H9 (cell line): ENCODE measurements at places on chromosomes 1 and 21. TPM values are rescaled to one million over a fixed set of nuclear protein-coding genes. Genes with fewer than 3 reads are reported as not detected.

GRCh38 chr1:163163163-163163562 is 39.6 kb downstream of the RGS5 start:
- H3K36me3 ChIP-seq, result peaks cover 16% of the 10 kb centered on the region
- no peak overlapping the region for H3K4me3 ChIP-seq
- H3K27ac ChIP-seq, result no peak overlapping the region
- DNase-seq, result no peak

- H3K27ac ChIP-seq, result no peak overlapping the region
- no peaks in the 10 kb centered on the region for H3K4me1 ChIP-seq
- H3K36me3 ChIP-seq, result peaks cover 19% of the 10 kb centered on the region
Observed at GRCh38 chr1:6922096-6922931, 137.1 kb downstream of the CAMTA1 start.

RHOU gene
- total RNA-seq, result 3.9 and 4.2 TPM in 2 replicates

WNT3A gene
- 0.17 and 0.20 TPM in 2 replicates for total RNA-seq

DNA sequence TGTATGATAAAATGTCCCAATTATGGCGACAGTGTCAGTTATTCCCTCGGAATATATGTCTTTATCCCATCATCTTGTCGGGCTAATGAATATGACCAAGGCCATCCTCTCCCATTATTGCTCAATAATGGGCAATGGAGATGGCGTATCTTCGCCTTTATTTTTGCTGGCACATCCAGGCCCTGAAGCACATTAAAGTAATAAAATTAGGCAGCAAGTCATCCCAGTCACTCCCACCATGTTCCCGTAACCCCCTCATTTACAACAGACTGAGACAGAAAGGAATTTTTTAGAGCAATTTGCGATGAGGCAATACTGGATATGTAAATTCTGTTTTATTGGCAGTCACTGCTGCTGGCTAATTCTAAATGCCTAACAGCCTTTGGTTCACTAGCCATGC is 35.3 kb downstream of the CLIC6 start:
- no peak overlapping the region for H3K4me3 ChIP-seq
- DNase-seq, result no peak

- no peak overlapping the region for H3K4me3 ChIP-seq
- no peaks in the 10 kb centered on the region for H3K4me1 ChIP-seq
- DNase-seq, result no peak
- H3K27me3 ChIP-seq, result no peaks in the 10 kb centered on the region
- H3K36me3 ChIP-seq, result peaks cover 29% of the 10 kb centered on the region
Observed at GRCh38 chr1:19360432-19360831, 48.3 kb downstream of the SLC66A1 start.

DNA sequence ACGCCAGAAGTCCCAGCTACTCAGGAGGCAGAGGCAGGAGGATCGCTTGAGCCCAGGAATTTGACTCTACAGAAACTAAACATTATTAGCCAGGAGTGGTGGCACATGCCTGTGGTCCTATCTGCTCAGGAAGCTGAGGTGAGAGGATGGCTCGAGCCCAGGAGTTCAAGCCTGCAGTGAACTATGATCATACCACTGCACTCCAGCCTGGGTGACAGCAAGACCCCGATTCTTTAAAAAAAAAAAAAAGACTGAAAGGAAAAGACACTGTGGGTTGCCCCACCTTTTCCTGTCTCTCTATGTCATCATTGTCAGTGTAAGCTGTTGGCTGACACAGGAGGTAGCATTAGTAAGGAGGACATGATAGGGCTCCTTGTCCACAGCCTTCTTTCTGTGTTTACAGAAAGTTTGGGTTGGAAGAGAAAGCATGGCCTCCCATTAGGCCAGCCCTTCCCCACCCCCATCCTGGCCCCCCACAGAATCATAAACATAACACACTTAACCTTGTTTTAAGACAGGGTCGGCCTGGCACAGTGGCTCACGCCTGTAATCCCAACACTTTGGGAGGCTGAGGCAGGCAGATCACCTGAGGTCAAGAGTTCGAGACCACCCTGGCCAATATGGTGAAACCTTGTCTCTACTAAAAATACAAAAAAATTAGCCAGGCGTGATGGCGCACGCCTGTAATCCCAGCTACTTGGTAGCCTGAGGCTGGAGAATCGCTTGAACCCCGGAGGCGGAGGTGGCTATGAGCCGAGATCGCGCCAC is 20.6 kb upstream of the RCAN3 start:
- H3K4me1 ChIP-seq, result peaks cover 4% of the 10 kb centered on the region; the same call in 1 of the 2 replicates
- no peak for DNase-seq
- no peaks in the 10 kb centered on the region for H3K27me3 ChIP-seq
- H3K4me3 ChIP-seq, result no peak overlapping the region
- no peaks in the 10 kb centered on the region; the same call in 2 of the 3 replicates for H3K36me3 ChIP-seq

IGSF3 gene
- total RNA-seq, result 18.6 and 19.1 TPM in 2 replicates

GRCh38 chr1:22447621-22448111 is 4.0 kb upstream of the ZBTB40 start:
- no peaks in the 10 kb centered on the region; the same call in 1 of the 2 replicates for H3K36me3 ChIP-seq
- H3K4me1 ChIP-seq, result peaks cover 9% of the 10 kb centered on the region; the same call in 1 of the 2 replicates
- no peak overlapping the region for H3K27ac ChIP-seq

DNA sequence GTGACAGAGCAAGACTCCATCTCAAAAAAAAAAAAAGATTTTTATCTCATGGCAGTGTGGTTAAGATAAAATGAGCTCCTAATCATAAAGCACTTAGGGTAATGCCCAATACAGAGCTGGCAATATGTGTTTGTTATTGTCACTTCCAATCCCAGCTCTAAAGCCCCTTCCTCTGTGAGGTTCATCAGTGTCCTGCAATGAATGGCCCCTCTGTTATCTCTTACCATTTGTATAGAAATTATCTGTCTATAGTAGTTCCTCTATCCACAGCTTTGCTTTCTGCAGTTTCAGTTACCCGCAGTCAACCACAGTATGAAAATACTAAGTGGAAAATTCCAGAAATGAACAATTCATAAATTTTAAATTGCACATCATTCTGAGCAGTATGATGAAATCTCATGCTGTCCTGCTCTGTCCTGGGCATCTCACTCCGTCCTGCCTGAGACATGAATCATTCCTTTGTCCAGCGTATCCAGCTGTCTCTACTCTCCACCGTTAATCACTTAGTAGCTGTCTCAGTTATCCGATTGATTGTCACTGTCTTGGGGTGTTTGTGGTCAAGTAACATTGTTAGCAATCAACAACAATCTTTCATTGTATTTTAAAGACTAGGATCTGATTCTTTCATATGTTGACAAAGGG is 50.2 kb upstream of the DNAH14 start:
- peaks cover 15% of the 10 kb centered on the region for H3K4me1 ChIP-seq
- DNase-seq, result no peak
- no peak overlapping the region for H3K27ac ChIP-seq
- no peaks in the 10 kb centered on the region; the same call in 2 of the 3 replicates for H3K36me3 ChIP-seq
- H3K4me3 ChIP-seq, result no peak overlapping the region

DNA sequence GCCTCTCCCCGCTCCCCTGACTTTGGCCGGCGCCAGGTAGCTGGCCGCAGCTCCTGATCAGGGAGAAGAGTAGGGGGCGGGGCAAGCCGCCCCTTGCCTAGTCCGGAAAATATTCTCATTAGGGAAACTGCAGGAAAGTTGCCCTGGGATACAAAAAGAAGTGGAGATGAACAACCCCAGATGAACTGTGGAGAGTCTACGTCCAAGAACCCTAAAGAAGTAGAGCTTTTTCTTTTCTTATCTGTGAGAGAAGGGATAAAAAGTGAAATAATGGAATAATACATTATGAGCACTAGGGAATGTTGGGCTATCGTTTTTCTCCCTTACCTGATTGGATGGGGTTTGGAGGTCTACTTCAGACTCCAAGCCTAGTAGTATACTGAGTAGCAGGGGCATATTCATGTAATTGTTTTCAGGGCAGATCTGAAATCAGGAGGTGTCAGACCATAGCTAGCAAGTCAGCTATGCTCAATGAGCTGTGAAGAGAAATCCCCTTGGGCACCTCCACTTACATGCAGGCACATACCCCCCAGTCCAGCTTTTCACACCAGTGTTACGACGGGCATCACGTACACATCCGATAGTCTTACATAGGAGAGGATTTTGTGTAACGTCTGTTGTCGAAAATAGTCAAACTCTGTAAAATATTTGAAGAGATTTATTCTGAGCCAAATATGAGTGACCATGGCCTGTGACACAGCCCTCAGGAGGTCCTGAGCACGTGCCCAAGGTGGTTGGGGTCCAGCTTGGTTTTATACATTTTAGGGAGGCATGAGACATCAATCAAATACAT is 1.7 kb upstream of the DUSP10 start:
- no peak overlapping the region for H3K27ac ChIP-seq
- peaks cover 4% of the 10 kb centered on the region; the same call in 1 of the 2 replicates for H3K4me1 ChIP-seq
- peak; percentile 75 for DNase-seq
- H3K4me3 ChIP-seq, result peak overlapping the region; percentile 86
- H3K36me3 ChIP-seq, result no peaks in the 10 kb centered on the region; the same call in 2 of the 3 replicates

DNA sequence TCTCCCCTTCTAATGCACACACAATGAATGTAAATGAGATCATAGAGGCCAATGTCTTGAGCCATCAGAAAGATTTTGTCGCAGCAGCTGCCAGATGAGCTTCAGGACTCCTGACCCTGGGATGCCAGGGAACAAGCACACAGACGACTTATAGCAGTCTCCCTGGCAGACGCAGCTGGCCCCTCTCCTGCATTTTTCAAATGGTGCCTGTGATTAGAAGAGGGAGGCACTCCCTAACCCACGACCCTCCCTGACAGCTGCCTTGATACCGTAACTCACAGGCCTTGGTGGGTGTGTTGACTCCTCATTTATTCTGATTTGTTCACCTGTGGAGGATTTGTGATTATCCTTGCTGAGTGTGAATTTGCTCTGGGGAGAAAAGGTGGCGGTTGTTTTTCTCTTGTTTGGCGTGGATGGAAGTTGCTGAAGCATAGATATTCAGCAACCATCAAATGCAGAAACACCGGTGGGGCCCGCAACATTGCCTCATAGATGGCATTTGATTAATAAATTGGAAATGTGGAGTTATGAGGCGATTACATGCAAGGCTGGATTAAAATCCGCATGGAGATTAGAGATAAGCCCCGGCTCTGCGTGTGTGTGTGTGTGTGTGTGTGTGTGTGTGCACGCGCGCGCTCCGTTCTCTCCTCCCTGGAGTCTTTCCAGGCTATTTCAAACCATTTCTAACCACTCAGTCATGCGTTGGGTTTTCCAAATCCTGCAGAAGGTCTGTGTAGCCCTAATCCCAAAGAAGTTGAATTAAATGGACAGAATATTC is 2.1 kb upstream of the RD3 start:
- H3K27me3 ChIP-seq, result no peaks in the 10 kb centered on the region
- H3K27ac ChIP-seq, result no peak overlapping the region
- no peaks in the 10 kb centered on the region for H3K36me3 ChIP-seq

IKBKE gene
- 5.7 and 6.6 TPM in 2 replicates for total RNA-seq

GRCh38 chr1:27634177-27634984 is 604 bp downstream of the FGR start:
- H3K36me3 ChIP-seq, result no peaks in the 10 kb centered on the region
- no peak for DNase-seq
- H3K27ac ChIP-seq, result no peak overlapping the region
- H3K4me3 ChIP-seq, result peak overlapping the region; percentile 75

DNA sequence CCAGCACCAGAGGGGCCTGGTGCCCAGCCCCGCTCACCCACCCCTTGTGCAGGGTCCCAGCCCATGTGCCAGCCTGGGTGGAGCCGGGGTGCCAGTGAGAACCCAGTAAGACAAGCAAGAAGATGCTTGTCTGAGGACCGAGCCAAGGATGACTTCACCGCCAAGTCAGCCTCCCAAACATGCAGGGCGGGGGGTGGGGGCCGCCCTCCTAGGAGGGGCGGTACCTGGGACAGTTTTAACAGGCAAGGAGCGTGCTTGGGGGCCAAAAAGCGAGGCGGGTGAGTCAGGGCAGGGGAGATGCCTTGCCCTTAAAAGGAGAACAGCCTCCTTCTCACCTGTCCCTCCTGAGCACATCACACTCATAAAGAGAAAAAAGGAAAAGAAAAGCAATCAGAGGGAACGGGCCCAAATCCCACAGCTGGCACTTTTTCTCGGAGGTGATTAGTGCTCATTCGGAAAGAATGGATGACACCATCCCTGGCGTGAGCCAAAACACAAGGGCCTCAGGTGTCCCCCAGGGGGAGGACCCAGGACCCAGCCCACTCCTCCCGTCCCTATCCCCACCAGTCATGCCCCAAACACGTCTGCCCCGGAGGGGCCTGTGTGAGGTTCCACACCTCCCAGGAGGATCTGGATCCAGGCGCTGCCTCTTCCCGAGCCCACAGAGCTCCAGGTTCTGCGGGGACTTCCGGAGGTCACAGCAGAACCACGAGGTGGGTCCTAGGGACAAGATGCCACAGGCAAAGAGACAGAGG is 77.6 kb upstream of the IFFO2 start:
- no peaks in the 10 kb centered on the region for H3K36me3 ChIP-seq
- no peak overlapping the region for H3K27ac ChIP-seq
- H3K4me1 ChIP-seq, result no peaks in the 10 kb centered on the region
- no peak overlapping the region for H3K4me3 ChIP-seq
- no peaks in the 10 kb centered on the region for H3K27me3 ChIP-seq
- no peak for DNase-seq

- no peaks in the 10 kb centered on the region for H3K36me3 ChIP-seq
- peaks cover 21% of the 10 kb centered on the region for H3K4me1 ChIP-seq
- DNase-seq, result no peak
- H3K27ac ChIP-seq, result no peak overlapping the region
- H3K27me3 ChIP-seq, result no peaks in the 10 kb centered on the region
Observed at GRCh38 chr1:167428395-167428794, 89.9 kb downstream of the CD247 start.

GRCh38 chr1:38672692-38673091 is 186.9 kb downstream of the RRAGC start:
- H3K36me3 ChIP-seq, result no peaks in the 10 kb centered on the region
- H3K27me3 ChIP-seq, result no peaks in the 10 kb centered on the region
- H3K27ac ChIP-seq, result no peak overlapping the region
- no peak overlapping the region for H3K4me3 ChIP-seq

- no peaks in the 10 kb centered on the region for H3K27me3 ChIP-seq
- no peak for DNase-seq
- H3K4me1 ChIP-seq, result no peaks in the 10 kb centered on the region
- no peak overlapping the region for H3K27ac ChIP-seq
- H3K4me3 ChIP-seq, result no peak overlapping the region
- H3K36me3 ChIP-seq, result no peaks in the 10 kb centered on the region
Observed at GRCh38 chr1:89698624-89699023, 65.7 kb downstream of the LRRC8C start.

GRCh38 chr1:238476841-238477240 is 586.1 kb upstream of the ZP4 start:
- no peak overlapping the region for H3K4me3 ChIP-seq
- no peak overlapping the region for H3K27ac ChIP-seq
- H3K27me3 ChIP-seq, result no peaks in the 10 kb centered on the region
- peaks cover 2% of the 10 kb centered on the region; the same call in 1 of the 2 replicates for H3K4me1 ChIP-seq
- DNase-seq, result no peak

GRCh38 chr1:27397110-27397509 is 4.7 kb downstream of the GPR3 start:
- no peak overlapping the region for H3K4me3 ChIP-seq
- no peak overlapping the region for H3K27ac ChIP-seq
- H3K27me3 ChIP-seq, result no peaks in the 10 kb centered on the region
- H3K4me1 ChIP-seq, result no peaks in the 10 kb centered on the region; the same call in 1 of the 2 replicates
- H3K36me3 ChIP-seq, result 0 out of 2 replicates have a peak, but pooled peaks cover 4% of the 10 kb centered on the region

GRCh38 chr1:110177775-110178174 is 27.5 kb downstream of the SLC6A17 start:
- H3K27me3 ChIP-seq, result no peaks in the 10 kb centered on the region
- no peak overlapping the region for H3K27ac ChIP-seq
- no peaks in the 10 kb centered on the region for H3K4me1 ChIP-seq
- H3K36me3 ChIP-seq, result no peaks in the 10 kb centered on the region
